ENCODE measurements at places on chromosomes 6 and 20.

- no peak for DNase-seq
Measured at GRCh38 chr6:154295733-154296132, 60.9 kb downstream of the IPCEF1 start.

GRCh38 chr6:14912226-14912625, 333.6 kb upstream of the JARID2 start:
- no peak for DNase-seq

DNA sequence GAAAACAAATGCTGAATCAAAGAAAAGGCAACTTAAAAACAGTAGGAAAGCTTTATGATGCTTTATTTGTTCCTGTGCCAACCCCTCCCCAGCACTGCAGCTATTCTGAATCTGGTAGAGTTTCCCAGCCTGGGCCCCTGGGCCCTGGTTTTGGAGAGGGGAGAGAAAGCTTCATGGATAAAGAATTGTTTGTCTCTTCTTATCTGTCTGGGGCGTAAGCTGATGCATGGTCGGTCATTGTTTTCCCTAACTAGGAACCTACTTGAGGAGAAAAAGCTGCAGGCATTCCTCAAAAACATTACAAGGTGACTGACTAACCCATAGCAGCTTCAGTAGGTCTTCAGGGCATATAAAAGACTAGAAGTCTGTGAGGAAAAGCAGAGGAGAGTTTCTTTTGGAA, 758.1 kb upstream of the EPHA7 start:
- DNase-seq, result no peak

DNA sequence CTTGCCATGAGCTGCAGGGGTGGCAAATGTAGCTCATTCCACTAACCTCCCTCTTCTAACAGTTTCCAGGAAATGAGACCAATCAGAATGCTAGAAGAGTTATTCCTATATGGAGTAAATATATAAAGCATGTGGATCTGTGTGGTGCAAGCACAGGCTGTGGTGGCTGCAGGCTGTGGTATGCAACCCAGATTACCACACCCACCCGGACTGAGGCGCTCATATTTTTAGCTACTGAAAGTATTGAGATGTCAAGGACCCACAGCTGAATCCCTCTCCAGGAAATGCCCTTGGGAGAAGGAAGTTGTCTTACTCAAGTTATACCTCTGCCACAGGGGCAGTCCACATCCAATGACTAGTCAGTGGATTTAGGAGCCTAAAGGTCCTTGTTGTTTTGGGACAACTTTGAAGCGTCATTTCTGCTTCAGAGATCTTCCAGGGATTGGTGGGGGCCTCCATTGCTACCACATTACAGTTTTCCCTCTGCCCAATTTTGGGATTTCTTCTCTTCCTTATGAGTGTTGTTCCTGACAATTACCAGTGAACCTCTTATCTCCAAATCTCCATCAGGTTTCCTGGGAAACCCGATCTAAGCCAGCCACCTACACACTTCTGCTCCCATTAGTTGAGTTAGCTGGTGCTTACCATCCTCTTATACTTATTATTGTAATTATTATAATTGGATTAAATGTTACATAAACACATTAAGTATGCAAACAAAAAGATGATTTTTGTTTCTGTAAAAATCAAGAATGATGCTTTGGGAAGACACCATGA, 12.1 kb upstream of the REPS1 start:
- DNase-seq, result no peak

GRCh38 chr6:82381278-82381677, 17.7 kb downstream of the TPBG start:
- no peak for DNase-seq

DNA sequence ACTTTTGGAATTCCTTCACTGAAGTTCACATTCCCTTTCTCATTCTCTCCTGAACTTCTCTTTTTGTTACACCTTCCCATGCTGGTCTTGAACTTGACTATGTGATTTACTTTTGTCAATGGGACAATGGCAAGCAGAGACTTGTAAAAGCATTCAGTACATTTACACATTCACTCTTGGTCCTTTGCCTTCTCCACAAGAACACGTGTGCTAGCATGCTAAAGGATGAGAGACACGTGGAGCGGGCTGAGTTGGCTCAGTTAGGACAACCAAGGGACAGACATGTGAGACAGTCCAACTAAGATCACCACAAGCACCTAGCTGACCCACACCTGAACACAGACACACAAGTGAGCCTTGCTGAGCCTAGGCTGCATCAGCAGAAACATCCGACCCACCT, 91.3 kb upstream of the PAK5 start:
- no peak for DNase-seq

DNA sequence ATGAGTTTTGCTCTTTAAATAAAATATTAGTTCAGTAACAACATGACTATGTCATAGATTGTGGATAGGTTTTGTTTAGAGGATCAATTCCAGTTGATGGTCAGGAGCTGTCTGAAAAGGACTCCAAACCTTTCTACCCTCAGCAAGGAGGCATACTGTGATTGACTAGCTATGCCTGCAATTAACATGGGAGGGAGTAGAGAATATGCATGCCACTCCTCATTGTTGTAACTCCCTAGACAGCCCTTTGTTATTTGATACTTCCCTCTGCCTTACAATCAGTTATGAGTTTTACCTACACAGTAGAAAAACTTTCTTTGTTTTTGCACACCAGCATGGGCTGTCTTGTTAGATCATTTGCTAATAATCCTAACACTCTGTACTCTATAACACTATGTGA, 1418.5 kb downstream of the KHDRBS2 start:
- no peak for DNase-seq

- peak; percentile 65 for DNase-seq
Measured at GRCh38 chr6:160519603-160520042, 144.5 kb downstream of the LPA start.

DNA sequence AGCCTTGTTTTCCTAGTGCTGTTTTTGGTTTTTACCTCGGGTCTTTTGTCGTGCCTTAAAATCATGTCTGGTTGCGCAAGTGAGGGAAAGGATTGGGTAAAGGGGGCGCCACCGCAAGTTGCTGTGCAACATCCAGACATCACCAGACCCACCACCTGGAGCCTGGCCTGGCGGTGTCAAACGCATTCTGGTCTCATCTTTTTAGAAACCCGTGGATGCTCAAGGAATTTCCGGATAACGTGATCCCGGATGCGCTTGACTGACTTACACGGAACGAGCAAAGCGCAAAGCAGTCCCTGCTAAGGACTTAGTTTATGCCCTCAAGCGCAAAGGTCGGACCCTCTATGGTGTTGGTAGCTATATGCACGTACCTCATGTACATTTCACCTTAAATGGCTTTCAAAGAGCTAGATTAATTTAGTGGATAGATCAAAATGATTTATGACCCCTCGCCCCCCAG, 105.2 kb downstream of the OR2B2 start:
- no peak for DNase-seq

- no peak for DNase-seq
Measured at GRCh38 chr6:124798942-124799496, 163.2 kb upstream of the RNF217 start.

GRCh38 chr20:43926287-43927050, 11.8 kb downstream of the TOX2 start:
- no peak for DNase-seq

DNA sequence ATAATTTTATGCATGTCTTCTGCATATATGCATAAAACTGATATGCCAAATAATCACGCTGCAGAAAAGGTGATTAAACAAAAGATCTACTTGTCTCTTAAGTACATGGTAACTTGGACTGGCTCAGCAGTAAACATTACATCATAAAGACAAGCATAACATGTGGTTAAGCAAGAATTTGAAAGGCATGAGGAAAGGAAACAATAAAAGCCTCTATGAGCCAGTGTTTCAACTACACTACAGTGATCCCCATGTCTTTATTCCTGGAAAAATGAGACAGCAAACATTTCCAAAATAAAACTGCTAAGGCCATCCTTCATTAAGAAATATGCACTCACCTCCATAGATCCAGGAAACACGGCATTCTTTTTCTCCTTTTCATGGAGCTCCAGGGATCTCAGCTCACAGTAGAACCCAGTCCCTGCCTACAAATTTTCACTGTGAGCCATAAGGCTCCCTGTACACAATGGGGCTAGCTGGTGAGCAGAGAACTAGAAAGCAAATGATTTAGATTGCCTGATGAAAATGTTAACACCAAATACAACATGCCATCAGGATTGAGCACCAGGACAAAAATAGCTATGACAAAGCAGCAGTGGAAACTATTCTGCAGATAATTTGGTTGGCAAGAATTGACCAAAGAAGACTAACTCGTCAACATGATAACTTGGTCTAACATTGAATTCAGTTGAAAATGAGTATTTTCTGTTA, 156.1 kb downstream of the COL21A1 start:
- DNase-seq, result no peak

- no peak for DNase-seq
Measured at GRCh38 chr6:164854526-164854925, 454.9 kb downstream of the C6orf118 start.

- no peak for DNase-seq
Measured at GRCh38 chr20:35000311-35000921, 44.7 kb downstream of the MYH7B start.

- DNase-seq, result no peak
Measured at GRCh38 chr6:35160642-35161041, 19.5 kb upstream of the TCP11 start.

DNA sequence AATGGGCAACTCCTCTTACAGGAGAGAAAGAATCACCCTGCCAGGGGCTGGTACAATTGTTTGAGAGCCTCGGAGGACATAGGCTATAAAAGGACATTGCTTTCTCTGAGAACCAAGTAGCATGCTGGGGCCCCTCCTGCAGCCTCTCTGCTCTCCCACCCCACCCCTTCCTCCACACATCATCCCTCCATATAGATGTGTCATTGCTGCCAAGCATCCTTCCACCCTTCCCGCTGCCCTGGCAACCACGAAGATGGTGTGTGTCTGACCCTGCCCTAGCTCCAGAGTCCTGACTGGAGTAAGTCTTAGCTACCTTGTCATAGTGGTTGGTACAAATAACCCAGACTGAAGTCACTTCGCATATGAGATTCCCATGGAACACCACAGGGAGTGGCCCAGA, 129.7 kb downstream of the SNX5 start:
- no peak for DNase-seq

- DNase-seq, result no peak
Measured at GRCh38 chr20:62899633-62900051, 26.7 kb downstream of the DIDO1 start.

DNA sequence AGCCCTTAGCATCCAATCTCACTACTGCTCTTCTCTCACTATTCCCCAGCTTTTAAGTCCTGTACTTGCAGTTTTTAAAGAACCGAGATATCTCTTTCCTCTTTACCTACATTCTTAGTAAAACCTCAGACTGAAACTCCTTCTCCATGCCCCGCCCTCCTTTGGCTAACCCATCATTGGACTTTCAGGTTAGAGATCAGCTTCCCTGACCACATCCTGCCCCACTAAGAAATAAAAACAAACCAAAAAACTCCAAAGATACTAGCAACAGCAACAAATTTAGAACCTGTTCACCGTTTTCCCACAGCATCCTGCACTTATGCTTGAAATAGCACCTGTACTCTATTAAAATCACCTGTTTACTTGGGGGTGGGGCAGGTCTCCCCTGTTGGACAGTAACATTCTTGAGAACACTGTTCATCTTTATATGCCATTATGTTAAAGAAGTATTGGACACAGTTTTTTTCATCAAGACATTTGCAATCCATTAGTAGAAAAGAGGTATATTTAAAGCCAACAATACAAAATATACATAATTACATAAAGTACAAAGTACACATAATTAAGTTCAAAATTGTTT, 16.3 kb upstream of the SMAP1 start:
- DNase-seq, result no peak

- no peak for DNase-seq
Measured at GRCh38 chr6:79034865-79035264, 43.2 kb downstream of the PHIP start.

DNA sequence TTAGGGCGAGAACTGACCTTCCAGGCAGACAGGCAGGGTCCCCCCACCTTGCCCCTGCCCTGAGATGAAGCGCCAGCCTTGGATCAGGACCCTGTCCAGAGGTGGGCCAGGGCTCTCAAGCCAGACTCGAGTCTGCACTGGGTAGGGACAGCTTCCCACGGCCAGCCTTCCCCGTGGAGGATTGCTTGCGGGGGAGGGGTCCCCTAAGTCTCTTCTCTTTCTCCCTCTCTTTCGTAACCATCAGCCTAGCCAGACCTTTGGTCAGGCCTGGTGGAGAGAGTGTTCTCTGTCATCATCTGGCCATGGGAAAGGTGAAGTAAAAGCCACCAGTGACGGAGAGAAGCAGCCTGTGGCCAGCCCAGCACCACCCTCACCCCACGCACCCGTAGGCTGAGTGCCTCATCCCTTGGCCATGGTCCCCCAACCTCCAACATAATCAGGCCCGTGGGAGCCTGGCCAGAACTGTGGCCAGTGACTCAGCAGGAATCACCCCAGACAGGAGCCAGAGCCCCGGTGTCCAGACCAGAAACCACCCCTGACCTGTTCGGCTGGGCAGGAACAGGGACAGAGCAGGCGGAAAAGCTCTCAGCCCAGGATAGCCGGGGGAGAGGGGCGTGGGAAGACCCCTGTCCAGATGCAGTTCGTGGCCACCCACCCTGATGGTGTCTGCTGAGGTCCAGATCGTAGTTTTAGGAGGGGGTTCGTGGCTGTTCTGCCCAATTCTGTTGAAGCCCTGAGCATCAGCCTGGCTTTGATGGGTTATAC, 47.1 kb downstream of the SNAI1 start:
- DNase-seq, result no peak

- no peak for DNase-seq
Measured at GRCh38 chr20:63284544-63284949, 8.4 kb upstream of the COL20A1 start.

DNA sequence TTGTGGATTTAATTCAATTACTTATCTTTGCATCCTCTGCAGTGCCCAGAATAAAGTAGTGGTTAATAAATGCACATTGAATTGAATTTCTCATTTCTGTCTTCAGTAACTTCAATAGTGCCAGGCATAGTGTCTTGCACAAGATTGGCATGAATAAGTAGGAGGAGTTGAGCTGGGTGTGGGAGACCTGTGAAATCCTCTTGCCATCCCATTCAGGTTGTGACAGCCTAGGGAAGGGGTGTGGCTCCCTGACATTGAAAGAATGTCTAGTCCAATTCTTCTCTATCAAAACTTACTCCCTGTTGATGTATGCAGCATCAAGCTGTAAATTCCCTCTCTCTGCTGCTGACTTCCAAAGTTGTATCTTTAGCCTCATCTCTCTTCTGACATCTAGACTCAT, 73.2 kb downstream of the CDH22 start:
- no peak for DNase-seq

DNA sequence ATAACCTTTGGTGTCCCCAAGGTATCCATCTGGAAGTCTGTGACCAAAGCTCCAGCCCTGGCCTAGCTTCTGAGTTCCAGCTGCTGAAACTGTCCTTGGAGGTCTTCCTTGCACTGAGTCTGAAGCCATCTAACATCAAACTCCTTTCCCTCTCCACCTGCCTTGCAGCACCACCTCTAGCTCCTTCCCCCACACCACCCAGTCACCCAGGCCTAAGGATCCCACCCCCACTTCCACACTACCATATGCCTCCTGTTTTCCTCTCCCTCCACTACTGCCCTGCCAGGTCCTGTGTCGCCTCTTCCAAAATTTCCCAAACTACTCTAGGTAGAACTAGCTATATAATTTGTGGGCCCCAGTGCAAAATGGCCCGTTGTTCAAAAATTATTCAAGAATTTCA, 10.8 kb upstream of the MATN4 start:
- DNase-seq, result no peak
